ENCODE measurements at places on chromosomes 3 and 15.

DNA sequence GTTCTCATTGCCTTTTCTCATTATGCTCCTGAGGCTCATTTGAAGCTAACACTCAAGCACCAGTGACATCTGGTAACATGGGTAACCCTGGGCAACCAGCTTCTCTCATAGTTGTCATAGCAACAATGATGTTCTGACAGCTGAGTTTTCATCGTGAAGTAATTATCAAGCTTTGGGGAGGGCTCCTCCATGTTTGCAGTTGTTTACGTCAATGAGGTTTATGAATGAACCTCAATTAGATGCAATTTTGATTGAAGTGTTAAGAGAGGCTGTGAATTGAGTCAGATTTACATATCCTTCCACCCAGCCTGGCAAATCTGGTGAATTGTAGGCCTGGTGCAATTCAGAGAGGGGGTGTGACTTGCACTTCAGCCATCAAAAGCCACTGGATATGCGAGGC, 119.3 kb upstream of the CHD2 start:
- DNase-seq = no peak

DNA sequence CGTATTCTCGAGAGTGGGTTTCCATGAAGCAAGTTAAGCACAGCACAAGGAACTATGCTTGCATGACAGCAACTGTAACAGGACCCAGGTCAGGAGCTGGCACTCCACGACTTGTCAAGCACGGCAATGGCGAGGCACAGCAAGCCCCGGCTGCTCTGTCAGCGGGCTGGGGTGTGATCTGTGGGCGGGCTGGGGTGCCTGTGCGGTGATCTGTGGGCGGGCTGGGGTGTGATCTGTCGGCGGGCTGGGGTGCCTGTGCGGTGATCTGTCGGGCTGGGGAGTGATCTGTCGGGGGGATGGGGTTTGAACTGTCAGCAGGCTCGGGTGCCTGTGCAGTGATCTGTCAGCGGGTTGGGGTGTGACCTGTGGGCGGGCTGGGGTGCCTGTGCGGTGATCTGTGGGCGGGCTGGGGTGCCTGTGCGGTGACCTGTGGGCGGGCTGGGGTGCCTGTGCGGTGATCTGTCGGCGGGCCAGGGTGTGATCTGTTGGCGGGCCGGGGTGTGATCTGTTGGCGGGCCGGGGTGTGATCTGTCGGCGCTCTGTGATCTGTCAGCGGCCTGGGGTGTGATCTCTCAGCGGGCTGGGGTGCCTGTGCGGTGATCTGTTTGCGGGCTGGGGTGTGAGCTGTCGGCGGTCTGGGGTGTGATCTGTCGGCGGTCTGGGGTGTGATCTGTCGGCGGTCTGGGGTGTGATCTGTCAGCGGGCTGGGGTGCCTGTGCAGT, 205.7 kb downstream of the XXYLT1 start:
- peak; percentile 16 for DNase-seq

DNA sequence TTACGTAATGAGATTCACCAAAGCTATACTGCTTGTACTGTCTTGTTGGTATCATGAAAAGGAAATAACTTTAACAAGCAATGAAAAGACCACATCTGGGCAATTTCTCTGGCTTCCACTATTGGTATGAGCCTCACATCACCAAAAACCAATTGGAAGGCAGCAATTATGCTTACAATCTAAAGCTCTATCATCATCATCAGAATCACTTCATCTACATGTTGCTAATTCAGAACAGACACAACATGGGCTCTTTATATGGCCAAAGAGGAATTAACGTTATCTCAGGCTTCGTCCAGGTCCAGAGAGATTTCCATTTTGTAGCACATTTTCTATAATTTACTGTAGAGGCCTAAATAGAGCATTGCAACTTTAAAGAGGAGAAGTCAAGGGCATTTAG, 36.6 kb upstream of the SLCO3A1 start:
- no peak for DNase-seq

GRCh38 chr15:96348112-96349027, 17.9 kb downstream of the NR2F2 start:
- DNase-seq = no peak

- peak; percentile 78 for DNase-seq
These were observed 1.4 kb downstream of the LMOD3 start for GRCh38 chr3:69120879-69121464.

GRCh38 chr3:195397524-195397923, 45.3 kb downstream of the ACAP2 start:
- DNase-seq = no peak

- DNase-seq = no peak
These were observed 8.8 kb downstream of the CAMK1 start for GRCh38 chr3:9760779-9761505.

- no peak for DNase-seq
These were observed 353.9 kb upstream of the TPRG1 start for GRCh38 chr3:188817935-188818269.

- DNase-seq = no peak
These were observed 53.9 kb upstream of the ACKR4 start for GRCh38 chr3:132543011-132543739.

GRCh38 chr15:78175330-78175729, 26.2 kb downstream of the IDH3A start:
- peak; percentile 30 for DNase-seq

- no peak for DNase-seq
These were observed 576.9 kb upstream of the NECTIN3 start for GRCh38 chr3:110494728-110495127.

DNA sequence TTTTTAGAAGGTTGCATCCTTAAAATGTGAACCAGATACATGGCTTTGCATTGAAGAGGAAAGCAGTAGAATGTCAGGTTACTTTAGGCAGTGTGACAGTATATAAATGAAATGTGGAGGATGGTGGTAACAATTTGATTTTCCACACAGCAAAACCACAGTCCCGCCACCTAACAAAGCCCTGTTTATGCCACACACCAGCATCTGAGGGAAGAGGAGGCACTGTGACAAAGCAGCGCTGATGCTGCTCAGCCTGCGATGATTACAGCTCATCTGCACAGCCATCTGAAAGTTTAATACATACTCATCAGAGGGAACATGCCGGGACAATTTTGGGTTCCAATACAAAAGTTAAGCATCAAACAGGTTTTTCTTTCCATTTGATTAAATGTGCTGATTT, 8.9 kb downstream of the RNF7 start:
- DNase-seq = no peak

- no peak for DNase-seq
These were observed 5.0 kb upstream of the TM2D3 start for GRCh38 chr15:101657171-101657570.

DNA sequence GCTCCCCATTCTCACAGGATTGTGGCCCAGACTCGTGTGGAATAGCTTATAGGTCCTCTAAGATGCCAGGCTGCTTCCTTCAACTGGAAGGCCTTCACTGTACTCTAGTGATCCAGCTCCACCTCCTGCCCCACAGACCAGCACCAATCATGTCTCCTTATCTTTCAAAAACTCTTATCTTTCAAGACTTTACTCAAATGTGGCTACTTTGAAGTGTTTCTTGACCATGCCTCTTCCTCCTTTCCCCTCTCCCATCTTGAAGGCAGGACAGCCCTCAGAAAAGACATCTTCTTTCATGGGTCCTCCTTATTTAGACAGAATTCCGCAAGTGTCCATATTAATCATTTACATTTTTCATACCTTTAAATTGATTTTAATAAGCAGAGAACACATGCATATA, 142.3 kb downstream of the CHST2 start:
- DNase-seq = no peak

- no peak for DNase-seq
These were observed 199.7 kb downstream of the RPLP1 start for GRCh38 chr15:69652293-69652692.

GRCh38 chr15:60184579-60184978, 180.5 kb downstream of the FOXB1 start:
- DNase-seq = no peak

DNA sequence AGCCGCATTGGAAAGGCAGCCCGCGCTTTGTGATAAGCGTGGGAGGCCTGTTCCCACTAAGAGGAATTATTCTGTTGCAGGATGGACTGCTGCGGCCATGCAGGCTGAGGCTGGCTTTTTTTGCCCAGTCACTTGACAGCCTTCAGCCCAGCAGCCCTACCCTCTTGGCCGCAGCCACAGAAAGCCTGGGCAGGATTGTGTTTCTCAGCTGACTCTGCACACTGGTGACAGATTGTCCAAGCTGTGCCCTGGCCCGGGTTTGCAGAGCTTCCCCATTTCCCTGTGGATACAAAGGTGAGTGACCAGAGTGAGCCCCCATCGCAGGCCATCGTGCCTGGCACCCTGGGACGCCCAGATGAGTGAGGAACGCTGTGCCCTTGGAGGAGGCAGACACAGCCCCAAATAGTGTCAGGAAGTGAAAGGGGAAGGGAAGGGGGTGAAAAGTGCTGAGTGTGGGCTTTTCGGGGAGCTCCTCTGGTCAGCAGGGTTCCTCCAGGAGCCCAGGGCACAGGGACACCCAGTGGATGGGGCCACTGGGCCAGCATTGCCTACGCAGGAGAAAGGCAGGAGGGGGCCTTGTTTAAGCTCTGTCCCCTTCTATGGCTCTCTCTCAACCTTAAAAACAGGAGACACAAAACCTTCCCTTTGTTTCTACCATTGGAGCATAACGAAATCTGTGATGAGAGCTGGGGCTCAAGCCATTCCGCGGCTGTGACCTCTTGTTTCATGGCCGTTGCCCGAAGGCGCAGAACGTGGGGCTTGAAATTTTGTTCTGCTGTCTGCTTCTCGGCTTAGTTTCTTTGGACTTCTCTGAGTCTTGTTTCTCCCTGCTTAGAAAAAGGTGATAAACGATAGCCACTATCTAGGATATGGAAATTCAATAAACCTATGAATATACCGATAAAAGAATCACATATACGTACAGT, 91.5 kb upstream of the MEF2A start:
- no peak for DNase-seq

- DNase-seq = no peak
These were observed 44.1 kb downstream of the PGPEP1L start for GRCh38 chr15:98963444-98963843.

DNA sequence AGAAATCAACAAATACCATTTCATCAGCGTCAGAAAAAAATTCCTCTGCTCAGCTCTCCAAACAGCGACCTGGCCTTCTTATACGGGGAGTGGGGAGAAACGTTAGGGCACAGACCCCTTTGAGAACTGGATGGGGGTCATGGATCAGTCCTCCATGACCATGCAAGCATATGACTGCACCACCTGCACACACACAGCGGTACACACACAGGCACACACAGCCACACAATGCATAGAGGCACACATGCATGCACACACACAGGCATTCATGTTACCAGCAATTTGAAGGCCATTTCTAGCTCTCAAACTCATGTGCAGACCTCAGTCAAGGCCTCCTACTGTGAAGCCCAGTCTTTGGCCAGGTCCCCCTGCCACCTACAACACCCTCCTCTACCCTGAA, 50.2 kb downstream of the SLC41A3 start:
- DNase-seq = no peak

GRCh38 chr15:63587527-63587926, 9.7 kb upstream of the FBXL22 start:
- no peak for DNase-seq

DNA sequence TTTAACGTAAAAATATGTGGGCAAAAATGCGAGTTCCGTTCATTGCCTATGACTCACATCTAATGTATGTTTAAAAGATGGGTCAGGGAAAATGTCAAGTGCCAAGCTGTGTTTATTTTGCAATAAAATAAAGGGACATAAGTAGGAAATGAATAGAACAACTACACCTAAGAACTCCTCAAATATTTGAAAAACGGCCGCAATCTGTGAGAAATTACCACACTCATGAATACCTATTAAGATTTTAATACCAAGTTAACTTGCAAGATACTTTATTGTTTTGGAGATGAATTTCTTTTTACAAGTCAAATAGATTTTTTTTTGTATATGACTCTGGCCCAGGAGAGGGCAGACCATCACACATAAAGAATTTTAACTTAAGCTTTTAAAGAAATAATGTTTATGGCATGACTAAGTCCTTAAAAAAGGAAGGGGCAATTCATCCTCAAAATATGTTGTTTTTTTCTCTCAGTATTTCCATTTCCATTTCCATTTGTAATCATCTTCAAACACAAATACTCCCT, 152.7 kb downstream of the SUCNR1 start:
- DNase-seq = no peak

GRCh38 chr3:52357151-52358080, 41.3 kb downstream of the DNAH1 start:
- no peak for DNase-seq

DNA sequence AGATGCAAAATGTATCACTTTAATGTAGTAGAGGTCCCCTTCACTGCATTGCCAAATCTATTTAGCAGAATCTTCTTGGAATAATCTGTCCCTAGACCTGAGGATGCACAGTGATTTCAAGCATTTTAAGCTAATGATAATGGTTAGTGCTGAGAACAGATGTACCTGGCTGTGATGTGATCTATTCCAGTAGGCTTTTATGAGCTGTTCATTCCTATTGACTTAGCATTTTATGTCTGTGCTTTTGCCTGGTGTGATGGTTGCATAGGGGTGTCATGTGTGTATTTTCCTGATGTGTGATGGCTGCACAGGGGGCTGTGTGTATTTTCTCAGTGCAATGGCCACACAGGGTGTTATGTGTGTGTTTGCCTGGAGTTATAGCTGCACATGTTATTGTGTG, 272.9 kb downstream of the TIGIT start:
- no peak for DNase-seq

- no peak for DNase-seq
These were observed 31.3 kb upstream of the RAB6B start for GRCh38 chr3:133926736-133927539.

- no peak for DNase-seq
These were observed 23.6 kb downstream of the SIAH2 start for GRCh38 chr3:150739200-150739863.

GRCh38 chr15:39124155-39124552, 456.7 kb upstream of the THBS1 start:
- no peak for DNase-seq
